ENCODE measurements at places on chromosomes 11 and 22.

DNA sequence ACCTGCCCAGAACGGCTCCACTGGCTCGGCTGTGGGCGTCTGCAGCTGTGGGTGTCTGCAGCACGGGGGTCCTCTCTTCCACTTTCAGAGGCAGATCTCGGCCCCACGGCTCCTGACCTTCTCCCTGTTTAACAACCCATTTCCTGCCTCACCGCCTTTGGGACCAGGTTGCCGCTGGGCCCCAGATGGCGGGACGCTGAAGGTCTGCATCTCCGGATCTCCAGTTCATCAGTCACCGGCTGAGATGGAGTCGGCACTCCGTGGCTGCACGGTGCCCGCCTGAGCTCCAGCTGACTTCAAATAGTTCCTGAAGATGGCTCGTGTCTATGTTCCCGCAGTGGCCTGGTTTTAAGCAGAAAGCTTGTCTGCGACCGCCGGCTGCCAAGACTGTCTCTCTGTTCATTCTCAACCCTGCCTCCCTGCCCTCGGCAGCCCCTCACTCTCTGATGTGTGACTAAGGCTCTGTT lies 475.9 kb downstream of the BRD1 start:
- no peak for ATAC-seq

DNA sequence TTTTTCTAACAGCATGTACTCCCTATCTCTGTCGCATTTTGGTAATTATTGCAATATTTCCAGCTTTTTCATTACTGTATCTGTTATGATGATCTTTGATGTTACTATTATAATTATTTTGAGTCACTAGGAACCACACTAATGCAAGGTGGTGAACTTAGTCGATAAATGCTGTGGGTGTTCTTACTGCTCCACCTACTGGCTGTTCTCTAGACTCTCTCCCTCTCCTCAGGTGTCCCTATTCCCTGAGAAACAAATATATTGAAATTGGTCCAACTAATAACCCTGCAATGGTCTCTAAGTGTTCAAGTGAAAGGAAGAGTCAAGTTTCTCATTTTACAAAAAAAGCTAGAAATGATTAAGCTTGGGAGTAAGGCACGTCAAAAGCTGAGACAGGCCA lies 10.5 kb downstream of the ARL14EP start:
- no peak for ATAC-seq

DNA sequence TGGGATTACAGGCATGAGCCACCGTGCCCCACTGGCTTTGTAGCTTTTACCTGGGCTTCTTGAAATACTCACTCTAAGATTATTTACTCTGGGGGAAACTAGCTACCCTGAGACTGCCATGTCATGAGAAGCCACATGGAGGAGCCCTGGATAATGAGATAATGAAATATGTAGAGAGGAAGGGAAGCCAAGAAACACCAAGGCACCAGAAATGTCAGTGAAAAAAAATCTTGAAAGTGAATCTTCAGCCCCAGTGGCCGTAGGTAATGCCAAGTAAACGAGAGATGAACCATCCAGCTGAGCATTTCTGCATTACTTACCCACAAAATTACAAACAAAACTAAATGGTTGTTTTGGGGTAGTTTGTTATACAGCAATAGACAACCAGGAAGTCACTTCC lies 125.6 kb downstream of the APIP start:
- ATAC-seq, result no peak

DNA sequence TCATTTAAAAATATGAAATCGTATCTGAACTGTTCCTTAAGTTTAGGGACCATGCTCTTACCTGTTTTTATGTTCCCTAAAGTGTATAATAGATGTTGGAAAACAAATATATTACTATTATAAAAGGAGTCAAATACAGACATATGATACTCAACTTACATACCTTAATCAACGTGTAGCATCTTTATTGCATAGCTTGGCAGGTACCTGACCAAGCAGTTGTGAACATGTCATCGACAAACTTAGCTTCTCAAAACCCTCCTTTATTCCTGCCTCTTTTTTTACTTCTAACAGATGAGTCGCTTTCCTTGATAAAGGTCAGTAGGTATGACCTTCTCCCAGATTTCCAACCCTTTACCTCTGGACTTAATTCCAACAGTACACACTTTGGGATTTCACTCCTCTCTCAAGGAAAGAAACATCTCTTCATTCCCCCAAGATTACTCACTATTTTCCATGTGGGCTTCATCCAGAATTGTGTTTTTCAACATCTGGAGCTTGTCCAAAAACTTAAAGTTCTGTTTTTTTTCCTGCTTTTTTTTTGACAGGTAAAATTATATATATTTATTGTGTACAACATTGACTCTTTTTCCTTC lies 11.9 kb downstream of the HIPK3 start:
- ATAC-seq, result no peak
